ENCODE measurements at places on chromosomes 5 and 9. TPM values are rescaled to one million over a fixed set of nuclear protein-coding genes. Genes with fewer than 3 reads are reported as not detected.

The CFAP157 gene
- not detected for total RNA-seq

The ADAMTS16 gene
- total RNA-seq, result not detected

The PTPRD gene
- 55.9 TPM for total RNA-seq

The PCDHGA12 gene
- 1.0 TPM for total RNA-seq

The CARTPT gene
- not detected for total RNA-seq

The GPR150 gene
- total RNA-seq, result 0.21 TPM
